ENCODE measurements at places on chromosomes 7 and 10.

DNA sequence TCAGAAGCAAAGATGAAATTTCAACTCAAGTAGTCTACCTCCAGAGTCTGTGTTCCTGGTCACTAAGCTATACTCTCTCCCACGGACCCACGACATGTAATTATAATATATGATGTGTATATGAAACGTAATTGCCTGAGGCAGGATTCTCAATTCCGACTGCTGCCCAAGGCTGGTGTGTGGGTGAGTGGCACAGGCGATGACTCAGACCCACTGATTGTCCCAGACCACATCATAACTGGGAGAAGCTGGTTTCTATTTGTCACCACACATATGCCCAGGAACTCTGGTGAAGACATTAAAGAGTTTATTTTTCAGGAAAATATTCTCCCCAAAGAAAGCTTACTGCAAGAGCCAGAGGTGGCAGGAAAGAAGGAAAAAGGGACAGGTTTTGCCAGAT lies 219.3 kb downstream of the JAZF1 start:
- DNase-seq: no peak

DNA sequence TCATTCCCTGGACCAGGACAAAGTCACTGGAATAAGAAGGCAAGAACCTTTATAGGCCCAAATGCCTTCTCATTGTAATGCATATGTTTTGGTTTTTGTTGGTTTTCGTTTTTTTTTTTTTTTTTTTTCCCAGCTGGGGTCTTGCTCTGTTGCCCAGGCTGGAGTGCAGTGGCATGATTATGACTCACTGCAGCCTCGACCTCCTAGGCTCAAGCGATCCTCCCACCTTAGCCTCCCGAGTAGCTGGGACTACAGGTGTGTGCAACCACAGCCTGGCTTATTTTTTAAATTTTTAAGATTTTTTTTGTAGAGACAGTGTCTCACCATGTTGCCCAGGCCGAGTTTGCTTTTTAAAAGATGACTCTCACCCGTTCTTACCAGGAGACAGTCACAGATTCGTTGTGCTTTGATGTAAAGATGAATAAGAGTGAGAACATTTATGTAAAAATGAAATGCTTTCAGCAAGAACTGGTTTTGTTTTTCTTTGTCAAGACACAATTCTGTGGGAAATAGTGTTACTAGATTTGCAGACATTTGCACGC lies 7.6 kb downstream of the IQCE start:
- no peak for DNase-seq

DNA sequence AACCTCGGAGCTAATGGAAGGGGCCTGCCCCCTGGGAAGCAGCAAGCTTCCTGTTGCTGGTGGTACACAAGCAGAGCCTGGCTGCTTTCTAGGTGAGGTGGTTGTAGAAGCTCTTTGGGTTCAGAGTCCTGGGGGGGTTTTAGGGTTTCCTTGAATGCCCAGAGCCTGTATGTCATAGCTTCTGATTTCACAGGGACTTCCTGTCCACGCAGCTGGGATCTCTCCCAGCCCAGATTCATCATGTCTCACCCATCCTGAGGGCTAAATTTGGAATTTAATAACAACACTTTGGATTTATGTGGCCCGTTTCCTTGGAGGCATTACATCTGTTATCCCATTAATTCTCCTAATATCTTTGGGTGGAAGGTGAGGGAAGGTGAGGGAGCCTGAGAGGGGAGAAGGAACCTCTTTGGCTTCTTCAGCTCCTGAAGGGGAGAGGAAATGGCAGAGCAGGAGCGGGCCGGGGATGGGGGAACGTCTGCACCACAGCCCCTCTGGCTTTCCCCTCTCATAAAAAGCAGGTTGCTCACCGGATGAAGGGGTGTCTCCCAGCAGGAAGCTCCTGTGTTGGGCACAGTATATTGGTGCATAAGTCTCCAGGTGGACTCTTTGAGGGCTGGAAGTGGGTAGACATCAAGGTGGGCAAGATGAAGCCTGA lies 19.7 kb downstream of the RPS24 start:
- DNase-seq: no peak

DNA sequence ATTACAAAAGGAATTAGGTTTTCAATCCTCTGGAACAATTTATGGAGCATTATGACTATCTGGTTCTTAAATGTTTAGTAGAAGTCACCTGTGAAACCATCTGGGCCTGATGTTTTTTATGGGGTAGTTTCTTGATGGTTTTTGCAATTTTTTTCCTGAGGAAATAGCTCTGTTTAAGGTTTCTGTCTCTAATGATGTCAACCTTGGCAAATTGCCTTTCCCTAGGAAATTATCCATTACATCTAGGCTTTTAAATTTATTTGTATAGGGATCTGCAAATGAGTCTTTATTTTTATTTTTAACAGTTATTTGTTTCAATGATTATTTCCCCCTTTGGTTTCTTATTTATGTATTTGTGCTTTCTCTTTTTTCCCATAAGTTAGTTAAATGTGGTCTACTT lies 222.8 kb downstream of the GALNT17 start:
- DNase-seq: no peak

DNA sequence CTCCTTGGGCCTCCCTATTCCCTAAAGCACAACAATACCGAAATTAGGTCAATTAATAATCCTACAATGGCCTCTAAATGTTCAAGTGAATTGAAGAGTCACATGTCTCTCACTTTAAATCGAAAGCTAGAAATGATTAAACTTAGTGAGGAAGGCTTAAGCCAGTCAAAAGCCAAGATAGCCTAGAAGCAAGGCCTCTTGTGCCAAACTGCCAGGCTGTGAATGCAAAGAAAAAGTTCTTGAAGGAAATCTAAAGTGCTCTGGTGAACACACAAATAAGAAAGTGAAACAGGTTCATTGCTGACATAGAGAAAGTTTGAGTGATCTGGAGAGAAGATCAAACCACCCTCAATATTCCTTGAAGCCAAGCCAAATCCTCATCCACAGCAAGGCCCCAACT lies 57.2 kb downstream of the SLC29A4 start:
- no peak for DNase-seq

- DNase-seq: no peak
These were observed 22.3 kb upstream of the RHBDD2 start for GRCh38 chr7:75856536-75856935.

DNA sequence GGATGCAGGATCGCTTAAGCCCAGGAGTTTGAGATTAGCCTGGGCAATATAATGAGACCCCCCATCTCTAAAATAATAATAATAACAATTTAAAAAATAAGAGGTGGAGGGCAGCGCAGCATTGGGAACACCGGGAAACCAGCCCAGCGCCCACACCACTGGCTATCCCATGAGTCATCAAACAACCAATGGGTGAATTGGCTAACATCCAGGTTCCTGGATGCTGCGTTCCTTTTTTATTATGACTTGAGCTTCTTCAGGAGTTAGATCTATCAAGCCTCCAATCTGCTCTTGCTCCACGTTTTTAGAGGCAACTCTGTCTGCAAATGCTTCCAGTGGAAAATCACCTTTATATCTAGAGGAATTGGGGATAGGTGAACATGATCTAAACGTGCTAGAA lies 10.0 kb upstream of the LRRC4 start:
- DNase-seq: no peak

GRCh38 chr10:35834877-35835494 lies 192.9 kb upstream of the FZD8 start:
- DNase-seq: no peak

GRCh38 chr7:80781146-80781545 lies 137.7 kb downstream of the SEMA3C start:
- DNase-seq: no peak

DNA sequence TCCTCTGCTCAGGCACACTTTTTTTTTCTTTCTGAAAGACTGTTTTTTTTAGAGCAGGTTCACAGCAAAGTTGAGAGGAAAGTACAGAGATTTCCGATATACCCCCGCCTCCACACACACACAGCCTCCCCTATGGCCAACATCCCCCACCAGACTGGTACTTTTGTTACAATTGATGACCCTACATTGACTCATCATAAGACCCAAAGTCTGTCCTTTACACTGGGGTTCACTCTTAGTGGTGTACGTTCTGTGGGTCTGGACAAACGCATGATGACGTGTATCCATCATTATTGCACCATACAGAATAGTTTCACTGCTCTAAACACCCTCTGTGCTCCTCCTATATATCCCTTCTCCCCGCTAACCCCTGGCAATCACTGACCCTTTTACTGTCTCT lies 107.7 kb downstream of the RBM20 start:
- DNase-seq: no peak

GRCh38 chr10:97396056-97396455 lies 5.1 kb downstream of the RRP12 start:
- no peak for DNase-seq

DNA sequence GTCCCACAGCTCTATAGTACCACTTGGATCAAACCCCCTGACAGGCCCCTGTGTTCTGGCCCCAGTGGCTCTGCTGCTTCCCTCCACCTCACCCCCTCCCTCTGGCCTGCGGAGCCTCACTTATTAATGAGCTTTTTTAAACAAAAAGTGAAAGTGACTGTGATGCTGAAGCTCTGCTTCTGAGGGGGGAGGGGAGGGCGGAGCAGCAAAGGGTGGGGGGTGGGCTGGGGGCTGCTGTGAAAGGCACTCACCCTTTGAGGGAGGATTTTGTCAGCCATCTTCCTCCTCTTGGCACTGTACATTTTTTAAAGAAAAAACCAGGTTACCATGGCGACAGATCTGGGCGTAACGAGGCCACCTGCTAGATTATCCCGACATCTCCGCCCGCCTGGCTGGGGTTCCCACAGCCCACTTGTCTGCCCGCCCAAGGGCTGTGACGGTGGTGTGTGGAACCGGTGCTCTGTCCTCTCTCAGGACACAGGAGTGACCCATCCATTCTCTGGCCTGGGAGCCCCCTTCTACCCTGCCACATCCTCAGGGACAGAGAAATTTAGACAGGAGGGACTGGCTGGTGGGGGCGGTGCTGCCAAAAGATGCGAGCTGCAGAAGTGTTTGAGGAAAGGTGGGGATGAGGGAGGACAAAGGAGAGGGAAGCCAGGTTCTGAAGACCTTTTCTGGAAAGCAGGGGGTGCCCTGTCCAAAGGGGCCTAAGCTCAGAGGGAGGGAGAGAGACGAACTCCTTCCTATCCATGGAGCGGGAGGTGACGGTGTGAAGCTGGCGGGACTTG lies 4.9 kb downstream of the SMARCD3 start:
- DNase-seq: no peak

DNA sequence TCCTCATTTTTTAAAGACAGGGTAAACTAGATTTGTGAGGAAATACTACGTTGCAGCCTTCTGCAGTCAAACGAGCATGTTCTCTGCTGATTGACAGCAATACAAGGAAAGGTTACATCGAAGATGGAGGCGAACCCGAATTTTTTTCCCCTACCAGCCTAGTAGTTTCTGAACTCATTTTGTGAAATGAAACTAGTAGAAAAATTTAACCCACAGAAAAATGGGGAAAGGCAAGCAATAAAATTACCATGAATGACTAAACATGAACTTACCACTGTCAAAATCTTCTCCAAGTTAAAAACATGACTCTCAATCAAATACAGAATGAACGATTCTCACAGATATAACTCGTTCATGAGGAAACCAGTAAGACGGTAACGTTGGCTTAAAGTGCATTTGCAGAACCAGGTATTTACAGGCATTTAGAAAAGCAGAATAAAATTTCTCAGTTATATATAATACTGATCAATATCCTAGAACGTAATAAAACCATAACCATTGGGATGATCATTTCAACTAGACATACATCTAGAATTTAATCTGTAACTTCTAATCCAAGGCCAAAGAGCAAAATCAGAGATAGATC lies 73.9 kb downstream of the CELF2 start:
- DNase-seq: no peak

- DNase-seq: no peak
These were observed 193.4 kb upstream of the MBL2 start for GRCh38 chr10:52965938-52966401.

DNA sequence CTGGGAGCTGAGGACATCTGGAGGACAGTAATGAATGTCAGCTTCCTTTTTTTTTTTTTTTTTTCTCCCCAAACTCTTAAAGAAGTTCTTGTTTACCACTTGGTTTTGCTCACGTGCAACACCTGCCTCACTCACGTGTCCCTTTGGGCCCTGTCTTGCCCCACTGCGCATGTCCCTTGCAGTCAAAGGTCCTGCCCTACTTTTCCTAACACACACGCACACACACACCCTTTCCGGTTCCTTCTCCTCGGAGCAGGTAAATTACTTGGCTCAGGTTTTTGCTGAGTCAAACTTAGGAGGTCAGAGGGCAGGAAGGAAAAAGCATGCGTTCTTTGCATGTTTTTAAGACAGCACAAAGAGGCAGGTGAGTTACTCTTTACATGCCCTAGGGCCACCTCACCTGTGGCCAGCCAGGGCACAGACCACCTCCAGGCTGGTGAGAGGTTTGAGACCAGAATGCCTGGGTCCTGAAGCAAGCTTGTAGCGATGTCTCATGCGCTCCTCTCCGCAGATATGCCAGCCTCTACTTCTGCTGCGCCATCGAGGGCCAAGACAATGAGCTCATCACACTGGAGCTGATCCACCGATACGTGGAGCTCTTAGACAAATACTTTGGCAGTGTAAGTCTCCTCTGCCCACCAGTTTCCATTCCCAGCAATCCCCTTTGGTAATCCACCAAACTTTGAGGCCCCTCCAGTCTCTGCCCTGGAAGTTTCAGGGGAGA lies 2.8 kb downstream of the AP1S1 start:
- no peak for DNase-seq

DNA sequence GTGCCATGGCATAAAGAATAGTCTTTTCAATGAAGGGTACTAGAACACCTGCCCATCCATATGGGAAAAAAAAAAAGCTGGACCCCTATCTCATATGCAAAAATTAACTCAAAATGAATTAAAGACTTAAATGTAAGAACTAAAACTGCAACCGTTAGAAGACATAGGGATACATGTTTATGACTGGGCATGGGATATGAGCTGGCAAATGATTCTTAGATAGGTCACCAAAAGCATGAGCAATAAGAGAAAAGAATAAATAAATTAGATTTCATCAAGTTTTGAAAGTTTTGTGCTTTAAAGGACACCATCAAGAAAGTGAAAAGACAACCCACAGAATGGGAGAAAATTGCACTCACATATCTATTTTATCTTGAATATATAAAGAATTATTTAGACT lies 222.0 kb downstream of the ADK start:
- no peak for DNase-seq

DNA sequence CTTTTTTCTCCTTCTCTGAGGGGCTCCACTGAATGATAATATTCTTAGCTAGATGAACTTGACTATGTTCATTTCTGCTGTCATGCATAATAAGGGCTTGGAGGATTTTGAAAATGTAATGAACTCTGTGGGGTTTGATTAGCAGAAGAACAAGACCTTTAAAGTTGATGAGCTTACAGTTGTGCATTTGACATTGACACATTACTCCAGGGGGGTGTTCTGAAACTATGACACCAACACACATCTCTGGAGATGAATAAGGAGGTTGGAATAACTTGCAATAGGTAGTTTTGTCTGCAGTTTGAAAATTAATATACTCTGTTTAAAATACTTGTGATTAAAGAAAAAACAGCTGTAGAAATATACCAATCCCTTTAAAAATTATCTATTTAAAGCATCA lies 80.3 kb downstream of the ANK3 start:
- no peak for DNase-seq

GRCh38 chr10:76382381-76382851 lies 951.0 kb downstream of the LRMDA start:
- DNase-seq: no peak
